CD4-positive, alpha-beta T cell treated with Interleukin-6 at 100 ng/mL for 8 hours (primary cell): ENCODE measurements at places on chromosomes 7 and 10.

DNA sequence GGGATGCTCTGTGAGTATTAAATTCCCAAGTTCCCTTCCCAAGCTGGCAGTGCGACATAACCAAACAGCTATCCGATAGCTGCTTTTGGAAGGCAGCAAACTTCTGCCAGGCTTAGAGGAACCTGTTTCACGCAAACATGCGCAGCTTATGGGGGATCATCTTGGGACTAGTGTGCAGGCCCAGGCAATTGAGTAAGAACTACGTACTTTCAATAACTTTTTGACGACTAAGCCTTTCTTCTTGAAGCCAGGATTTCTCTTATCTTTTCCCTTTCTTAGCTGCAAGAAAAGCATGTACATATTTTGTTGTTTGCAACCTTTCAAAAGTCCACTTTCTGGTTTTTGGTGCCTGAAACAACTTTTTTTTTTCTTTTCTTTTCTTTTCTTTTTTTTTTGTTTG lies 28.7 kb upstream of the SEPHS1 start:
- no peak for DNase-seq

DNA sequence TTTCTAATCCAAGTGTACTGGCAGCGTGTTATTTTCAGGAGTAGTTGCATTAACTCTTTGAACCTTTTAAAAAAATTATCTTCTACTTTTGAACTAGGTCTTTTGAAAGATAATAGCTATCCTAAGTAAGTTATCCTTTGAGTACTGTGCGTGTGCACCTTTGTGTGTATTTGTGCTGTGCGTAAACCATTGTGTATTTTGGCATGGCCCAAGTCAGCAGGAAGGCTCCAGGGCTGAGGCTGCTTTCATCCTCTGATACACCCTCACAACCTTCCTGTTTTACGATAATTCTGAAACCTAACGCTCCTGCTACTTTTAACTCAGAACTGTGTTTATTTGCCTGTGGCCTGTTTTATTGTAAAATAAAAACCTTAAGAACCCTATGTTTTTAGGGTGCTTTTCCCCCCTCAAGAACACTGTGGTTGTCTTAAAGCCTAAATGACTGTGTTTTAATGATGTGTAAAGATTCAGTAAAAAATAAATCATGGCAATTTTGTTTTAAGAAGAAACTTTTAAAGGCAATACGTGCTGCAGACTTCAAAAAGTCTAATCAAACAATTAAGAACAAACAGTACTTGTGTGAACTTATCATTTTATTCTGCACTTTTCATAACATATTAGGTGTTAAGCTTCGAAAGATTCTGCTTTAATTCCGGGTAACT lies 57.5 kb downstream of the HDAC9 start:
- DNase-seq = no peak

DNA sequence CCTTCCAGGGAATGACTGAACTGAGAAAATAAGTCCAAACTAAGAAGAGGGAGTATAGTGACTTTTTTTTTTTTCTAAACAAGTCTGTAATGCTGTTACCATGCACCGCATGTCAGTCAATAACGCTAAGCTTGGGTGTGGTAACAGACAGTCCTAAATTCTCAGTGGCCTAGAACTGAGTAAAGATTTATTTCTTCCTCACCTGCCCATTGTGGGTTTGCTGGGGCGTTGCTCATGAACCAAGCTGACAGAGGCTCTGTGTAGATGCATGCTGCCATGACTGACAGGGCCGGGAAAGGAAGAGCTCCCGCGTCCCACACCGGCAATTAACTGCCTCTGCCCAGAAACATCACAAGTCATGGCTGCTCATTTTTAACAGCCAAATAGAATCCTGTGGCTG lies 25.5 kb upstream of the PRKG1 start:
- no peak for DNase-seq

GRCh38 chr10:34697351-34698247 lies 117.5 kb downstream of the PARD3 start:
- DNase-seq = no peak

DNA sequence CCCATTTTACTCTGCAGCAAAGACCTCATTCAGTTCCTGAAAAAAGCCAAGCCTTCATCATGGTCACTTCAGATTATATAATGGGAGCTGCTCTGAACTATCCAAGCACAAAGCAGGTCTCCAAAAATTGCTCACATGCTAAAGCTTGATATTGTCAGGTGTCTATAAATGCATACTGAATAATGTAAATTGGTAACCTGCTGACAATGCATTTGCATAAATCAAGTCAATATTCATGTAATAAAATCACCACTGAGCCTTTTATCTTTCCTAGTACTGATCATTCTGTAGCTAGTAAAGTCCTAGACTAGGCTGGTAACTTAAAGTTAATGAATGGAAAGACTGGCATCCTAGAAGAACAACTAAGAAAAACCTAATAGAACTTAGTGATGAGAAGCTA lies 188.3 kb downstream of the IMMP2L start:
- DNase-seq = no peak

- DNase-seq = no peak
Measured at GRCh38 chr7:48813472-48813871, 110.9 kb upstream of the CDC14C start.

- DNase-seq = peak; percentile 33
Measured at GRCh38 chr7:105924945-105925344, 38.1 kb upstream of the CDHR3 start.

- peak; percentile 96 for DNase-seq
Measured at GRCh38 chr10:5889624-5890451, at the start of the genes ANKRD16 and FBH1. ANKRD16 (minus strand) TSS chr10:5889893; CDS start chr10:5889354, 539 bp downstream. FBH1 (plus strand) TSS chr10:5890243; CDS start chr10:5890346, 103 bp downstream.

DNA sequence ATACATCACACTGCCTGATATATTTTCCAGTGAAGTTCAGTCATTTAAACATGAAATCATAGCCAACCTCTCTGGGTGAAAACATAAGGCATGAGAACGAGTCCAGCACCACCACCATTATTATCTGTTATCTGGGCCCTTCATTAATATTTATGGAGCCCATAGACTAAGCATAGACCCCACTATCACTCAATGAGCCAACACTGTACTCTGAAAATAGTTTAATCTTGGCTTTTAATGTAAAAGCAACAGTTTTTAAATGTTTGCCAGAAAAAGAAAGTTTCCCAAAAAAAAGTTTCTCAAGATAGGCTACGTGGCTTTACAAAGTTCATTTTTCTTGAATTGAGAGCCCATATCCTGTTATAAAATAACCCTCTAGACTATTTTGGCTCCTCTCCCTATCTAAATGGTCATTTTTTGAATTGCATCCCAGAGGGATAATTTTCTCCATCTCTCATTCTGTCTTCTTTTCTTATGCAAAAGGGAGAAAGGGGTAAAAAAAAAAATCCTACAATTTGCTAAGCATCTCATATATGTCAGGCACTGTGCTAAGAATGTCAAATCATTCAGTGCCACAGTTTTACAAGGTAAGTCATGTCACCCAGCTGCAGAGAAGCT lies 66.1 kb downstream of the FZD1 start:
- DNase-seq = no peak

GRCh38 chr7:33729726-33730125 lies 175.6 kb upstream of the BMPER start:
- no peak for DNase-seq

DNA sequence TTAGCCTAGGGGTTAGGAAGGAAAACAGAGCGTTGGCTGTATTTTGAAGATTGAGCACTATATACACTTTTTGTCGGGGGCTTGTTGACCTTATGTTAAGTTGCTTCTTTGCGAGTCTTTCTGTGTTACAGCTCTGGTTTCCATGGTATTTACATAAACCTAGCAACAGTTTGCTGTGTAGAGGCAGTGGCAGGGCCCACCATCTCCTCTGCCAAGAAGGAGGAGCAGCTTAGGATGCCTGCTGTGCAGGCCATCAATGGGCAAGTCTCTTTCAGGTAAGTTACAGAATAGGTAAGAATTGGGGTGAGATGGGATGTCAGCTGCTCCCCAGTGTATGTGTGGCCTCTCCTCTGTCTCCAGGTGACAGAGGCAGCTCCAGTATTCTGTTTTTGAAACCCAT lies 485.5 kb downstream of the LRMDA start:
- no peak for DNase-seq

DNA sequence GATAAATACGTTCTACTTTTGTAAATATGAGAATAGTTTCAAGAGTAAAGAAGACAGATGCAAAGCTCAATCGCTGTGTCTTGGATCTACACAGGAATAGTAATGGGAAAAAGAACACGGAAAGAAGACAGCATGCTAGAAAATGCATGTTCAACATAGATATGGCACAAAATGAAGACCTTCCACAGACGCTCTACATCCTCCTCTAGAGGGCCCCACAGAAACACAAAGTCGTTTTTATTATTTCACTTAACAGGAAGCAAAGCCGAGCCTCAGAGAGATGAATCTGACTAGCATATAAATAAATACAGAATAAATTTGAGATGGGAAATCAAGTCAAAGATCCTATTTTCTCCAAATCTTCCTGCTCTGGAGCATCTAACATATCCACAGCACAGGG lies 292.6 kb downstream of the PARD3 start:
- no peak for DNase-seq

DNA sequence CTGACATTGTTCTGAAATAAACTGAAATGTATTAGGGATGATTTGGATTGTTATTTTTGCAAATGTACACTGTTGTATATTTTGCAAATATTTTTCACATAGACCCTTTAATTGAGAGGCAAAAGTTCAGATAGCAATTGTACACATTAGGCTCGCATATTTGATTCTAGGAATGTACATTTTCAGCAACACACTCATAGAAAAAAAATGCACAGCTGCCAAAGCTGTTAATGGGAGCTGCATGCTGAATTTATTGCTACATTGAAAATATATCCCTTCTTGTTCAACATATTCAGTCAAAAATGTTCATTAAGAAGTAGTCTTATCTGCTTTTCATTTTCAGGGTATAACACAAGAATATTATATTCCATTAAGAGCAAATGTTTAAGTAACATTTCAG lies 512.9 kb downstream of the ATRNL1 start:
- DNase-seq = no peak

DNA sequence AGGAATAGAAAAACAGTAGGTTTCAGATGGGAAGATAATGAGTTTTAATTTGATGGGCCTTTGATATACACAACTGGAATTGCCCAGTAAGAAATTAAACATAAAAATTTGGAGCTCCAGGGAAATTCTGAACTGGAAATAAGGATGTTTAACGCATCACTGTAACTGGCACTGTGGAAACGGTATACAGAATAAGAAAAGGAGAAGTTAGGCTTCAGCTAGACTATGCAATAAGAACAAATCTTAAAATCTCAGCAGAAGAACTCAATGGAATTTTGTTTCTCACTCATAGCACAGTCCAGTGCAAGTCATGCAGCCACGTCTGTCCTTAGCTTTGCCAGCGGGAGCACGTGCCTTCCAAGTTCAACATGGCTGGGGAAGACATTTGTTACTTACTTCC lies 52.9 kb upstream of the FGL2 start:
- DNase-seq = no peak

DNA sequence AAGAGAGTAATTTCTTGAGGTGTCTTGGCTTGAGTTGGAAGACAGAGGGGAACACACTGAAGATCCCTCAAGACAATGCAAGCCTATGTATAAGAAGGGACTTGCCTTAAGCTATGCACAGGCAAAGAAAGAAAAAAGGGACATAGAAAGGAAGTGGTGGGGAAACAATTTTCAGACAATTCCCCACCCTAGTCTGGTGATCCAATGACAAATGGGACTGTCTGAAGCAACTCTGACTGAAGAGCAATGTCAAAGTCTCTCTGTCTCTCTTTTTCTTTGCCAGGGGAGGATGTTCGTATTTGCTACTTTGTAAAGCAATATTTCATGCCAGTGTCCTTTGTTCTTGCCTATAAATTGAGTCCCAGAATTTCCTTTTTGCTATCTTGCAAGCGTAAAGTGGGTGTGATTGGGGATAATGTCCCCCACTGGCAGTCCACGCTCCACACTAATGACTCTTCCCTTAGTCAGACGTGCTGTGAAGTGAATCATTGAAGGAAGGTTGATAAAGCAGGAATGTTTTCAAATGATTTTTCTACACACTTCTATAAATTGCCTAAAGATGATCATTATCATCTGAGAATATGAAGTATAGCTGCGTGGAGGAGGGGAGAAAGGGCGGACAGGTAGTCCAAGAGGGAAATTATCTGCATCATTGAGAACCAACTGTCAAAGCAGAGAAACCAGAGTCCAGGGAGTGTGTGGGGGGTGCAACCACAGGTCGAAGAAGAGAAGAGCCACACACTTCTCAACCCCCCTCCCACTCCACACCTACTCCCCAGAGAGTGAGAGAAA lies 243.8 kb upstream of the ETV1 start:
- no peak for DNase-seq

GRCh38 chr10:99369551-99369950 lies 40.4 kb downstream of the CNNM1 start:
- DNase-seq = no peak

DNA sequence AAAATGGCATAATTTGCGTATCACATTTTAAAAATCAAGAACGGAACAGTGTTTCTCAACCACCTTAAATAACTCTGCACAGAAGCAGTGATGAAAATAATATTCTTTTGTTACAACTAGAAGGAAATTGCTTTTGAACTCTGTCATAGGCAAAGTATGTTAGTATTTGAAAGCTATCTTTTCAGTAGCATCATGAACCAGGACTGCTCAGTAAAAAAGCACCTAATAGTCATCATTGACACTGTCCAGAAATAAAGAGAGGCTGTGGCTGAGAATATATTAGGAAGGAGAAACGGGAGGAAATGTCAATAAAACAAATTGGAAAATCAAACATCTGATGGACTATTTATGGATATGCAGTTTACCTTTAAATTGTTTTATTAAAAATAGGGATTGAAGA lies 237.2 kb upstream of the AKR1E2 start:
- no peak for DNase-seq

GRCh38 chr10:125982260-125982948 lies 86.0 kb downstream of the FANK1 start:
- DNase-seq = peak; percentile 31

- no peak for DNase-seq
Measured at GRCh38 chr10:6018422-6018821, 41.1 kb upstream of the IL15RA start.

DNA sequence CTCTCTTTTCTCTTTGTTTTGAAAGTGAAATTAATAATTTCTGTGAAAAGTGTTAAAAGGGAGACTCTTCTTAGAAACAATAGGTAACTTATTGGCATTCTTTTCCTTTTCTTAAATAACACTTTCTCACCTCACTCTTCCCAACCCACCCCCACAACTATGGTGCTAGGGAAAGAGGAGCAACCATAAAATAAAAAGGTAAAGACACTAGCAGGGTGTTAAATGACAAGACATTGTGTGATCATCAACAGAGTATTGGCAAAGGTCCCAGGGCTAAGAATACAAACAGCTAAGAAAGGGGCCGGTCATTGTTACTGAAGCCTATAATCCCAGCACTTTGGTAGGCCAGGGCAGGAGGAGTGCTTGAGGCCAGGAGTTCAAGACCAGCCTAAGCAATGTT lies 183.7 kb downstream of the NEBL start:
- no peak for DNase-seq

GRCh38 chr7:28986765-28987110 lies 28.6 kb upstream of the TRIL start:
- no peak for DNase-seq

- no peak for DNase-seq
Measured at GRCh38 chr7:24336461-24336860, 52.5 kb downstream of the NPY start.

GRCh38 chr7:156174428-156174827 lies 362.2 kb upstream of the SHH start:
- no peak for DNase-seq

GRCh38 chr7:82745117-82745516 lies 301.5 kb upstream of the CACNA2D1 start:
- no peak for DNase-seq
